Dermis microvascular lymphatic vessel endothelial cell (primary cell): ENCODE measurements at places on chromosomes 6 and 20.

DNA sequence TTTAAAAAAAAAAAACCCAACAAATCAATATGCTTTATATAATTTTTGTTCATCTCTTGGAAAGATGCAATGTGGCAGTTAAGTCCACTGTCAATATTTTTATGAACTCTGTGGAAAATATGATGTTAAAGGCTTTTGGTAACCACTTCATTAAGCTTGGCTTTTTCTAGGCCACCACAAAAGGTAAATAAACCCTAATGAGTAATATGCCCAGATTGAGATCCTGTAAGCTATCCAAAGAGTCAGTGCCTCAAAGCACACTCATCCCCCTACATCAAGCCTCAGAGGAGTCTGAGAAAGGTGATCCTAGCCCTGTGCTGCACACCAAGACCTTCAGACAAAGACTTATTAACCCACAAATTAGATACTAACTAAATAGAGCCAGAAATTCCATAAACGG lies 121.1 kb downstream of the CDC5L start:
- no peak for DNase-seq

DNA sequence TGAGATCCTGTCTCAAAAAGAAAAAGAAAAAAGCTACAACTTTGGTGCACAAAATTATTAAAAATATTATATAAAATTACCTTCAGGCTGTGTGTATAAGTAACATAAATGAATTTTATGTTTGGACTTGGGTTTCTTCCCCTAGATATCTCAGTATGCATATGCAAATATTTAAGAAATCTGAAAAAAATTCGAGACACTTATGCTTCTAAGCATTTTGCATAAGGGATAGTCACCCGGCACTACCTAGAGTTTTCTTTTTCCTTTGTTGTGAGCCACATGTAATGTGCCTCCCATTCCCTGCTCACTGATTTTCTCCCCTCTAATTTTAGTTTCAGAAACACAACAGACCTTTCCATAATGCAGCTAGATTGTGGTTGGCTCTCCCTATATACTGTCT lies 79.4 kb downstream of the NCOA3 start:
- DNase-seq = no peak

GRCh38 chr6:24125980-24126379 lies at the start of gene NRSN1:
TSS of gene NRSN1 (plus strand) at chr6:24126215. CDS start at chr6:24134328, 8,113 bp downstream.
- DNase-seq = no peak

DNA sequence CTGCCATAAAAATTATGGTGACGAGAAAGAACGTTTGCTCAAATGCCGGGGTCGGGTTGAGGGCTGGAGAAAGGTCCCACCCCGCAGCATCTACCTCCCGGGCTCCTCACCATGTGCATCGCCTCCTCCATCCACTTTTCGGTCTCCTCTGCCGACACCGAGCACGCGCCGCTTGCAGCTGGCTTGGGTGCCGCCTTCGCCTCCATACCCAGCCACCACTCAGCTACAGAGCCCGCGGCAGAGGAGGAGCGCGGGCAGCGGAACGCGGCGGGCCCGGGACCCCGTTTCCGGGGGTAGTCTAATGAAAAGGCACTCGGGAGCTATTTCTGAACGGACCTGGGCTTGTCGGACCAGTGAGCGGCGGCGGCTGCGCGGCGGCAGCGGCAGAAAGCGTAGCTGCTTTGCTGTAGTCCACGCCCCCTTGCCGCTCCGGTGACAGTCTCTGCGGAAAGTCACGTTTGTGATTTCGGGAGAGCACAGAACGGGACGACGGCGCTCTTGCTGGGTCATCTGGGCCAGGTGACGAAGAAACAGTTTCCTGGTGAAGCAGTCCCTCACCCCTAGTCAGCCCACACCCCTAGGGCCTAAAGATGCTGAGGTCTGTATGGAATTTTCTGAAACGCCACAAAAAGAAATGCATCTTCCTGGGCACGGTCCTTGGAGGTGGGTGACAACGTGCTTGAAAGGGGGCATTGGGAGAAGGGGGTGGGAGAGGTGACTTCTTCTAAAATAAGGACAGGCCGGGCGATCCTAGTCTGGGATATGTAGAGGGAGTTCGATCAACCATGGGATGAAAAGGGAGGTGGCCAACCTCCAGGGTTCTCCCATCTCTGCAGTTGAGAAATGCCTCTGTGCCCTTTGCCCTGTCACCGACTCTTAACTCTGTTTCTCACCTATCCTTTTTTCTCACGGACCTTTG lies at the start of the genes ADAT2 and PEX3:
TSS of gene ADAT2 (minus strand) at position 243 of the 919 bp plus-strand sequence. CDS start at position 206, 37 bp downstream.
TSS of gene PEX3 (plus strand) at position 353 of the 919 bp plus-strand sequence. CDS start at position 591, 238 bp downstream.
- peak; percentile 95 for DNase-seq

DNA sequence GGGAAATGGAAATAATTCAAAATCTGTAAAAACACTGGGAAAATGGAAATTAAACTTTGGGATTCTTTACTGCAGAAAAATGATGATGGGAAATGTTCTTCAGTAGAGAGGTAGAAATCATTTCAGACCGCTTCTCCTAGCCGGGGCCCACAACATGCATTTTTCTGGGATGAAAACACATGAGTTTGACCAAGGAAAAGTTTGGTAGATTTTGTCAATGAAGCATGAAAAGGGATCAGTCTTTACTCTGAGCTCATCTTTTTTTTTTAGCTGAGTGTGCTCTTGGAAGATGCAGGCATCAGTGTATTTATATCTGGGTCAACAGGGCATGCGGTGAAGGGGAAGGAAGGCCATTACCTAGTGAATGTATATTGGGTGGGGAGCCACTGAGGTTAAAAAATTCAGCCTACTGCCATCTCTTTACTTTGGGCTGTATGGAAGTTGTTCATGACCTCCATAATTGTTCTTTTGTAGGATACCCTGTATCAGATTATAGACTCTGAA lies 36.8 kb downstream of the PLCB1 start:
- DNase-seq = no peak

- DNase-seq = no peak
Observed at GRCh38 chr6:747921-748320, 55.0 kb upstream of the EXOC2 start.

GRCh38 chr6:159716247-159717096 lies 10.8 kb upstream of the WTAP start:
- peak; percentile 52 for DNase-seq

DNA sequence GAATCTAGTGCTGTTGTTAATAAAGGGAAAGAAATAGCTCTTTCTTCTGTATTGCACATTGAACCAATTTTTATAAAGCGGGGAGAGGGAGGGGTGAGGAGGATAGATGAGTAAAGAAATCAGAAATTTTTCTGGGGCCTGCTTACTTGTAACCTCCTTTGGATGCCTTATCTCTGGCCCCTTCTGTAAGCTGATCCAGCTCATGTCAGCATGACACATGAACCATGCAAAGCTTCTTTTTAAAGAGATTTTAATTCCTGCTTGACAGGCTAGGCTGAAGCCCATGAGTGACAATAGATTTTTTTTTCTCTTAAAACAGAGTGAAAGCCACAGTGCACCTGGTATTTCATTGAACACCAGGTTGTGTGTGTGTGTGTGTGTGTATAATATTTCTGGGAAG lies 325.3 kb downstream of the PRL start:
- DNase-seq = no peak

- DNase-seq = no peak
Observed at GRCh38 chr20:41126719-41127118, 10.6 kb upstream of the PLCG1 start.

GRCh38 chr6:112592159-112592558 lies 245.0 kb downstream of the RFPL4B start:
- DNase-seq = no peak

DNA sequence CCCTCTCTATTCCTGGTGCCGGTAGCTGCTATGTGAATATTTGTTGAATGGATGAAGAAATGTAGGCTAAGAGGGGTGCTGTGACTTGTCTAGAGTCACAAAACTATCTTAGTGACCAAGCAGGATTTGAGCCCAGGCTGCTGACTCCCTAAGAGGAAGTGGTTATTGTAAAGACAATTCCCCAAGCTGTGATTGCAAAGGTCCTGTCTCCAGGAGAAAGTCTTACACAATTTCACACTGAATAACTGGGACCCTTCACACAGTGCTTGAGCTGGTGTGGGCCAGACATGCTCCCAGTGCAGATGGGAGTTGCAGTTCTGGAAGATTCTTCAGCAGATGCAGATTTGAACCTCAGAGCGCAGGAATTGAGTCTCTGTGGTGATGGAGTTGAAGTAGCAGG lies 38.1 kb downstream of the IYD start:
- DNase-seq = no peak

GRCh38 chr6:32984622-32985389 lies 16.4 kb downstream of the BRD2 start:
- peak; percentile 74 for DNase-seq

DNA sequence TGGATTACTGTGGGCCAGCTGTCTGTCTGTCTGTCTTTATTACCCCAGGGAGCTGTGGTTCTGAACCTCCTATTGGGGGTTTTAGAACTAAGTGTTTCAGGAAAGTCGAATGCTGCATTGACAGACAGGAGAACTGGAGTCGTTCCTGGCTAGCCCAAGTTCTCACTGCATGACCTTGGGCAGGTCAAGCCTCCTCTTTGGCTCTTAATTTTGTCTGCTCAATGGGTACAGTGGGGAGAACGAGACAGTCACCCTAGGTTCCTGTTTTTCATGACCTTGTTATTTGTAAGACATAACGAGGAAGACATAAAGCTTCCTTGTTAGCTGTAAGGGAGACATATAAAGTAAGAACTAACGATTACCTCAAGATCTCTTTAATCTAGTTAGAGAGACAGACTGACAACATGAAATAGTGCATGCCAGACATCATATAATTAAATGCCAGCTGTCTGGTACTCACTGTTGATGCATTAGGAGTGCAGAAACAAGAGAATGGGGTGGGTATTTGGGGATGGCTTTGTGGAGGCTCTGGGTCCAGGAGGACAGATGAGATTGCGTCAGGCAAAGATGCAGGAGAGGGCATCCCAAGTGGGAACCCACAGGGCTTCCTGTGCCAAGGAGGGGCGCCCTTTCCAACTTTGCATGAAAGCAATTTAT lies 3.7 kb upstream of the CCDC167 start:
- DNase-seq = no peak

GRCh38 chr6:90230548-90231215 lies 66.0 kb downstream of the BACH2 start:
- no peak for DNase-seq

DNA sequence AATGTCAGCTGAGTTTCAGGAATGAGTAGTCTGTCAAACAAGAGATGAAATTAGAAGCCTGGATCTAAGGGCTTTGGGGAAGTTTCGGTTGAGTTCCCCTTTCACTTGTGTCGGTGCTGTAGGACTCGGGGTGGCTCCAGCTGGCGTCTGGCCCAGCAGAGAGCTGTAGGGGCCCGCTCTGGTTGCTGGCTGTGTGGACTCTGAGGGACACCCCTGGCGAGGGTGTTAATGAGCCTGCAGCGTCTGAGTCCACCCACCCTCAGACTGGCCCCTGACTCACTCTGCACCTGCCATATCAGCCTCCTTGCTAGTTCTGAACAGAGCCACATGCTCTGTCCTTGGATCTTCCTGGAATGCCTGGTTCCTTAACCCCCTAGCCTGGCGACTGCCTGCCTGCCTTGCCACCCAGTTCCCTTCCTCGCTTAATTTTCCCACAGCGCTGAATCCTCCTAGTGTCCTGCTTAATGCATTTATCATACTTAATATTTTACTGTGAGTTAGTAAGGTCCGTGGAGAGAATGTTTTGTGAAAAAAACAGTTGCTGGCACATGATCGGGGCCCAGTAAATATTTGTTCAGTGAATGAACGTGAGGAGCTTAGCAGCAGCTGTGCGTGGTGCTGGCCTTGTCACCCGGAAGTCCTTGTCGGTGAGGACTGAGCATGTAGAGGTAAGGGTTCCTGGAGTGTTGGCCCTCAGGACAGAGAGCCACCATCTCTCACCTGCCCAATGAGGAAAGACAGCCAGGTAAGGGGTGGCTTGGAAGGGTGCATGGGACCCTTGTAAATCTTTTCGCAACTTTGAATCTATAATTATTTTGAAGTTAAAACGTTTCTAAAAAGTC lies 1.6 kb downstream of the DNAJC5 start:
- no peak for DNase-seq

GRCh38 chr6:131937226-131937625 lies 13.9 kb downstream of the CCN2 start:
- no peak for DNase-seq

DNA sequence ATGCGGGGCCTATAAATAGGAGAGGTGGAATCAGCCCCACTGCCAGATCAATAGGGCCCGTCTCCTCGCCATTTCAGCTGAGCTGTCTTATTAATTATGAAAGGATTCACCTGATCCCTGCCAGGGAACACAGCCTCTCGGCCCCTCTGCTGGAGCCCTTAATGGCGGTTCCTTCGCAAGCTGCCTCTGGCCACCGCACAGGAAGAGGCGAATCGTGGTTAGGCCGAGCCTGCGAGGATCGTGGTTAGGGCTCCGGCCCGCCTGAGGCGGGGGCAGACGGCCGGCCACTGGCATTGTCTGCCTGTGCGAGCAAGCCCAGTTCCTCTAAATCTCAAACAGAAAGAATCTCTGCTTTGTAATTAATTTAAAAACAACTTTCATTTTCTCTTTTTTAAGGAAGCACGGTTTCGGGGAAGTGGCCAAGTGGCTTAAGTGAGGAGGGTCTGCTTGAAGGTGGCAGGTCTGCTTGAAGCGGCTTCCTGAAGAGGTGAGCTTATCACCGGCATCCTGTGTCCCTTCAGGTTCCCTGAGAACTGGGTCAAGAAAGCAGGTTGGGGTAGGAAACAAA lies 9.2 kb downstream of the NRN1 start:
- no peak for DNase-seq

GRCh38 chr6:56278171-56278591 lies 30.8 kb upstream of the COL21A1 start:
- no peak for DNase-seq

DNA sequence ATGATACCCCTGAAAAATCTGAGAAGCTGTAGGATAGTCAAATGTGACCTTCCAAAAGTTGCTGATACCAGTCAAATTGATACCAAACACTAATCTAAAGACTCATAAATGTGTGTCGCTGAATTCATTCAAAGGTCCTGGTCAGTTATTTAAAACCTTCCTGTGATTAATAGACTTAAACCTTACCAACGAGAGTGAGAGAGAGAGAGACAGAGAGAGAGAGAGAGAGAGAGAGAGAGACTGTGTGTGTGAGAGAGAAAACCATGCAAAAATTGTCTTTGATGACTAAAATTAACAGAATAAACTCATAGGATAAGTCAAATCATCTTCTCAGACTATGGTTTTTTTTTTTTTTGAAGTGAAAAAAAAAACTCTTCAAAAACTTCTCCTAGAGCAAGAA lies 370.9 kb upstream of the HS3ST5 start:
- no peak for DNase-seq

DNA sequence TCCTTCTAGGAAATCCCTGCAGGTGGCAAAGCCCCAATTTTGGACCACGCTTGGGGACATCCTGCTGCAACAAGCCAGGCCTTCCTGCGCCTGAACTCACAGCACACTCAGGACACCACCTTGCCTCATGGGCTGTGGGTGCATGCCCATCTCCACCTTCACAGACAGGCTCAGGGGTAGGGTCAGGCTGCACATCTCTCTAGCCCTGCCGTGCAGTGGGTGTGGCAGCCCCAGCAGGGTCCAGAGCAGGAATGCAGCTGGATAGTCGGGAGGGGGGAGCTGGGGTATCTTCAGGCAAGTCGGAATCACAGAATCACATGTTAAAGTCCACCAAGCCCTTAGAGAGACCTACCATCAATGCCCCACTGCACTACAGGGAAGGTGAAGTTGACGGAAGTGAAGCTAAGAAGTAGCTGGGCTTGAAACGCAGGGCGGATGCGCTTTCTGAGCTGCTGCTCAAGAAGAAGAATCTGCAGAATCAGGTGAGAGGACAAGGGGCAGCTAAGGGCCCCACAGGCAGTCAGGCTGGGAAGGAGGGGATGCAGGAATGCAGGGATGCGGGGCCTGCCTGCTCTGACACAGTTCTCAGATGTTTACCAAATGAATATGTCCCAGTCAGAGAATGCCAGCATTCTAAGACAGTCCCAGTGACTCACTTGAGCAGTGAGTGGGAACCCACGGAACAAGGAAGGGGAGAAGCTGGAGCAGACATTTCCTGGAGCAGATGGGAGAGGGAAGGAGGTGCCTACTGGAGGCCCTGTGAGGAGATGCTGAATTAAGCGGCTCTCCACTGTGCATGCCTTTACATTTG lies 11.3 kb downstream of the SERPINB6 start:
- peak; percentile 82 for DNase-seq
